ENCODE measurements at places on chromosomes 1 and 21.

- DNase-seq, result no peak
Observed at GRCh38 chr1:156089704-156090103, 7.4 kb upstream of the MEX3A start.

DNA sequence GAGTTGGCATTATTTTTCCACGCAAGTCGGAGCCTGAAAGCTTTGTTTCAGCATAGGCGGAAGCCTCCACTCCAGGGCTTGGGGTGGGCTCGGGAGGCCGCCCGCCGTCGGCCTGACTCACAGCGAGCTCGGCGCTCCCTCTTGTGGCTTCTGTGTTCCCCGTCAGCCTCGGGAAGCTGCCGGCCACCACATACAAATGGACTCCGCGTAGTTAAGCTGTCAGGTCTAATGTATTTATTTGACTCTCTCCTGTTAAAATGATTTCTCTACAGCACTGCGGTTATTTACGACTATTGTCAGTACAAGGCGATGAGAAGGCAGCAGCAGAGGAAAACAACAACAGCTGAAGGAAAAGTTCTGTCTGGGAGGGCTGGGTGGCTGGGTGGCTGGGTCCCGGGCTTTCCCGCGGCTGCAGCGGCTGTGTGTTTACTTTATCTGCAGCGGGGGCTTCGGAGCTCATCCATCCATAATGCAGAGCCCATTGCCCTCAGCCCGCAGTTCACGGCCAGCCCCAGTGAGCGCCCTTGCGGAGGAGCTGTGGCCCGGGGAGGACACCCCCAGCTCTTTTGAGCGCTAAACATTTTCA is 375.7 kb upstream of the CAMK1G start:
- no peak for DNase-seq

GRCh38 chr1:42956739-42957138 is 1.9 kb downstream of the SLC2A1 start:
- no peak for DNase-seq

DNA sequence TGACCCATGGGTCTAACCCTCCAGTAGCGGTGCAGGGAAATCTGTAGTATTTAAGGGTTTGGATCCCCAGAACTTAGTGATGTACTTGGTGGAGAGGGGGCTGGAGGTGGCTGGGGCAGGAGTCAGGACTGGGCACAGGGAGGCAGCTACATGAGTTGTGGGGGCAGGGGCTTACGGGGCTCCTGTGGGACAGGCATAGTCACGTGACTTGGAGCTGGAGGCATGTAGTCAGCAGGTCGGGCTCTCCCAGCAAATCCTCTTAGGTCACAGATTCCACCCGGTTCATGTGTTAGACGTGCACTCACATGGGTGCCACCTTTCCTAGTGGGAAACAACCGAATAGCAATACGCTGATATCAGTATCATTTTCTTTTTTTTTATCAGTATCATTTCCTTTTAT is 112.1 kb downstream of the PCP4 start:
- no peak for DNase-seq

DNA sequence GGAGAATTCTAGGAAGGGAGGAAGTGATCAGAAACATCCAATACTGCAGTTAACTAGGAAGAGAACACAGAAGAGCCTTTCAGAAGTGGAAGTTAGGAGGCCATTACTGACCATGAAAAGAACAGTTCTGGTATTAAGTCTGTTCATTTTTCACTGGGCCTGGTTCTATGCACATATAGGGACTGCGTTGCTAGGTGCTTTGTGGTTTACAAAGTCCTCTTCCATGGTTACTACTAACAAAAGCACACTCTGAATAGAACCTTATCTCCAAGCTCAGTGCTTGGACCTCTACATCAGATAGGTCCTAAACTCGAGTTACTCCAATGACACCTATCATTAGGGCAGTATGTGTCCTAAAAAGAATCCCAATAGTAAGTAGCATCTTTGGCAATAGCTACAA is 75.4 kb downstream of the RPAP2 start:
- no peak for DNase-seq

GRCh38 chr21:35102488-35103371 is 53.6 kb upstream of the RUNX1 start:
- no peak for DNase-seq

DNA sequence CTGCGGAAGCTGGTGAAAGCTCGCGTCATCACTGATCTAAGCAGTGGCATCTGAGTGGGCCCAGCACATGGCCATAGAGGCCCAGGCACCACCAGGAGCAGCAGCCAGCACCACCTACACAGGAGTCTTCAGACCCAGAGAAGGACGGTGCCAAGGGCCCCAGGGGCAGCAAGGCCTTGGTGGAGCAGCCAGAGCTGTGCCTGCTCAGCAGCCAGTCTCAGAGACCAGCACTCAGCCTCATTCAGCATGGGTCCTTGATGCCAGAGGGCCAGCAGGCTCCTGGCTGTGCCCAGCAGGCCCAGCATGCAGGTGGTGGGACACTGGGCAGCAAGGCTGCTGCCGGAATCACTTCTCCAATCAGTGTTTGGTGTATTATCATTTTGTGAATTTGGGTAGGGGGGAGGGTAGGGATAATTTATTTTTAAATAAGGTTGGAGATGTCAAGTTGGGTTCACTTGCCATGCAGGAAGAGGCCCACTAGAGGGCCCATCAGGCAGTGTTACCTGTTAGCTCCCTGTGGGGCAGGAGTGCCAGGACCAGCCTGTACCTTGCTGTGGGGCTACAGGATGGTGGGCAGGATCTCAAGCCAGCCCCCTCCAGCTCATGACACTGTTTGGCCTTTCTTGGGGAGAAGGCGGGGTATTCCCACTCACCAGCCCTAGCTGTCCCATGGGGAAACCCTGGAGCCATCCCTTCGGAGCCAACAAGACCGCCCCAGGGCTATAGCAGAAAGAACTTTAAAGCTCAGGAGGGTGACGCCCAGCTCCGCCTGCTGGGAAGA is 3.2 kb upstream of the ARTN start:
- DNase-seq, result no peak

- DNase-seq, result no peak
Observed at GRCh38 chr1:15062479-15063099, 91.0 kb upstream of the TMEM51 start.

DNA sequence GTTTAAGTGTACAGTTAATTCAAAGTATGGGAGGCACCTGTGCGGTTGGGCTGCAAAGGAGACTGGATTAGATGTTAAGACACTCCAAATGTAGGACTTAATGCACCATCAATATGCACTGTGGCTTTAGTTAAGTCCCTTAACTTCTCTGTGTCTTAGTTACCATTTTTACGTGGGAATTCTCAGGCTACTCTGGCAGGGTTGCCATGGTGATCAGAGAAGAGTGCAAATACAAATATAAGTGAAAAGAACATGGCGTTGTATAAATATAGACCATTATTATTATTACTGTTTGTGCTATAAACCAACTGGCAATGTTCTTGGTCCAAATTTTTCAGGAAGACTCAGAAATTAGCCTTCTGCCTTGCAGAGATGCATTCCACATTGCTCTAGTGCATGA is 595.6 kb downstream of the NPHP4 start:
- DNase-seq, result no peak

DNA sequence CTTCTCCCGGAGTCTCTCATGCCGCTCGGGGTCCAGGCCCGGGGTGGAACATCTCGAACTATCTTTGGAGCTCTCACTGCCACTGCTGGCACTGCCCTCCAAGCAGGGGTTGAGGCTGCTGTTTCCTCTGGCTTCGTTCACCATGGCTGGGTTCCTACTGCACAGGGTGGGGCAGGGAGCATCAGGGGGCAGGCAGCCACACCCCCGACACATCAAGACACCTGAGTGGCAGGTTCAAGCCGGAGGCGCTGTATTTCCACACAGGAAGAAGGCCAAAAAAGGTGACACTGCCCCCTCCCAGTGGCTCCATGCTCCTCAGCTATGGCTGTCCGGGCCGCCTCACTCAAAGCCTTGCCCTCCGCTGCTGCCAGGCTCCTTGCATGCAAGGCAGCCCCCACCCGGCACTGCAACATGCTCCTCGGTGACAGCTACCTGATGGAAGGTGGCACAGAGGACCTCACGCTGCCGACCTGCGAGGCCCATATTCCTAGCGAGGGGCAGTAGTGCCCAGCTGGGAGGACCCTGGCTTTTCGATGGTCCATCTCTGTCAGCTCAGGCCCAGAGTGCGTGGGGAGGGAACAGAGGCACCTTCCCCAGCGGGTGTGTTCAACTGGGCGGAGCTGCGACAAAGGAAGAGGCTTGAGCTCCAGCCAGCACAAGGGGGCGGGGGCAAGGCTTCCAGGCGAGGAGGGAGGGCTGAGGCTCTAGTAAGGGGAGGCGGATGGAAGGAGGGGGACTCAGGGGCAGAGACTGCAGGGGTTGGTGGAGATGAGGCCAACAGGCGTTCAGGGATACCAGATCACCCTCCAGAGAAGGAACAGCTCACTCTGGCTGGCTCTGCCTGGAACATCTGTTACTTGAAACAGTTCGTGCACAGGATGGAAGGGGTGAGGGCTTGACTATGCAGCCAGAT is 2.5 kb downstream of the MTHFR start:
- DNase-seq, result peak; percentile 69

- no peak for DNase-seq
Observed at GRCh38 chr1:99768524-99769245, 2.2 kb upstream of the FRRS1 start.

DNA sequence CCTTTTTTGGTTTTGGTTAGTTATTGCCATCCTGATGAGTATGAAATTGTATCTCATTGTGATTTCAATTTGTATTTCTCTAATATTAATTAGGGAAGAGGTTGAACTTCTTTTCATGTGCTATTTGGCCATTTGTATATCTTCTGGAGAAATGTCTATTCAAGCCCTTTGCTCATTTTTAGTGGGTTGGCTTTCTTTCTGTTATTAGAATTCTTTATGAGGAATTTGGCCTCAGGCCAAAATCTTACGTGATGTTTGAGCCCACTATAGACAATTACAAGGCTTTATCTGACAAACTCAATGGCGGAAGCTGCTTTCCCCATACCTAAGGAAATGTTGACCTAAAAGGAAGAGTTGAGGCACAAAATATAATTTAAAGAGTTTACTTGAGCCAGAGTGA is 32.9 kb downstream of the IVNS1ABP start:
- DNase-seq, result no peak

- DNase-seq, result no peak
Observed at GRCh38 chr1:114286179-114286578, 132.5 kb upstream of the SYT6 start.

- DNase-seq, result no peak
Observed at GRCh38 chr1:80064524-80064923, 1058.0 kb upstream of the ADGRL4 start.

DNA sequence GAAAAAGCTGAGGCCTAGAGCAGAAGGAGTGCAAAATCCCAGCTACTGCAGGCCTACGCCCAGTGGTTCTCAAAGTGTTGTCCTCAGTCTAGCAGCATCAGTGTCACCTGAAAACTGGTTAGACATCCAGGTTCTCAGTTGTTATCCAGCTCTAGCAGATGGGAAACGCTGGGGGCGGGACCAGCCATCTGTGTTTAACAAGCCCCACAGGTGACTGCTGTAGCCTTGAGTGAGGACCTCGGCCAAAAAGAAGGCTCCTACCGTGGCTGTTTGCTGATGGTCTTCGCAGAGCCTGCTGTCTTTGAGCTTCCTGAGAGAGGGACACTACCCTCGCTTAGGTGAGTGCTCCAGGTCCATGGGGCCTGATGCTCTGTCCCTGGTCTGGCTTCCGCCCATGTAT is 69.7 kb downstream of the LRRN2 start:
- no peak for DNase-seq

GRCh38 chr1:197268012-197268411 is at the start of gene CRB1:
TSS of gene CRB1 (plus strand) at chr1:197268252. CDS start at chr1:197268413, 161 bp downstream.
- no peak for DNase-seq

DNA sequence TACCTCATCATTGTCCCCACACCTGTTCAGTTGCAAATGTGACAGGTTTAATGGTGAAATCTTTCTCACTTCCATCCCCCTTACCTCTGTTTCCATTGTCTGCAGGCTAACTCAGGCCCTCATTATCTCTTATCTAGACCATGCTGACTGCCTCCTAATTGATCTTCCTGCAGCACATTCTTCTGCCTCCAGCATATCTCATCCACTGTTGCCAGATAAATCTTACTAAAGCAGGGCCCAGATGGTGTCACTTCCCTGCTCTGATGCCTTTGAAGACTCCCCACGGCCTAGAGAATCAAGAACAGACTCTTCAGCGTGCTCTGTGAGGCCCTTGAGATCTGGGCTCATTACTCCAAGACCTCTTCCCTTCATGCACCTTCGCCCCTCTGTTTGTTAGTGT is 230.1 kb downstream of the DUSP10 start:
- DNase-seq, result no peak

- DNase-seq, result no peak
Observed at GRCh38 chr1:171210355-171210754, 25.3 kb downstream of the FMO2 start.

DNA sequence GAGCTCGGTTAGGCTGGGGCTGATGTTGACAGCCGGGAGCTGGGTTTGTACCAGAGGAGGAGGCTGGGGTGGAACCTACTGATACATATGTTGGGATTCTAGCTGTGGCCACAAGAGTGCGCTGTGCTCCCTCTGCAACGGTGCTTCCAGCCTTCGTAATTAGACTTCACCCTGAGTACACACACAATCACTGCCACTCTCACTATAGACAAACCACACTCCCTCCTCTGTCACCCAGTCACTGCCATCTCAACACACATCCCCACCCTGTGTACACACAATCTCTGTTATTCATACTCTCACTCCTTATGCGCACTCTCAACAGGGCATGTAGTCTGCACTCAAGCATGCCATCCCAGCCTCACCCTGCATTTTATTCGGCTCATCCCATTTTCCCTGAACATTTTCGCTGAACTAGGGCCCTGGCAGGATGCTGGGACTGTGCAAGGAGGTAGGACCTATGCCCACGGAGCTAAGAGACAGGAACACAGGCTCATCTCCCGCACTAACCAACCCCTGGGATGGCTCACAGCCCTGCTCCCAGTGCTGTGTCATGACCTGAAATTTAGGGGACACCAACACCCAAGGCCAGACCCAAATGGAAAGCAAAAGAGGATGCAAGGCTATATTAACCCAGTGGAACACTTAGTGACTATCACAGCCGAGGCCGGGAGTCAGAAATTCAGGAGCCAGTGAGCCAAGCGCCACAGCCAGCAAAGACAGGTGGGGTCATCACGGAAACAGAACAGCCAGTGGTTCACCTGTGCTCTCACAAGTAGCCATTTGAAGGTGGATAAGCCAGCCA is 5.7 kb downstream of the GJB3 start:
- DNase-seq, result peak; percentile 51

- DNase-seq, result no peak
Observed at GRCh38 chr1:6507461-6507911, 16.0 kb upstream of the PLEKHG5 start.

GRCh38 chr21:15735409-15735808 is 5.6 kb downstream of the USP25 start:
- no peak for DNase-seq

DNA sequence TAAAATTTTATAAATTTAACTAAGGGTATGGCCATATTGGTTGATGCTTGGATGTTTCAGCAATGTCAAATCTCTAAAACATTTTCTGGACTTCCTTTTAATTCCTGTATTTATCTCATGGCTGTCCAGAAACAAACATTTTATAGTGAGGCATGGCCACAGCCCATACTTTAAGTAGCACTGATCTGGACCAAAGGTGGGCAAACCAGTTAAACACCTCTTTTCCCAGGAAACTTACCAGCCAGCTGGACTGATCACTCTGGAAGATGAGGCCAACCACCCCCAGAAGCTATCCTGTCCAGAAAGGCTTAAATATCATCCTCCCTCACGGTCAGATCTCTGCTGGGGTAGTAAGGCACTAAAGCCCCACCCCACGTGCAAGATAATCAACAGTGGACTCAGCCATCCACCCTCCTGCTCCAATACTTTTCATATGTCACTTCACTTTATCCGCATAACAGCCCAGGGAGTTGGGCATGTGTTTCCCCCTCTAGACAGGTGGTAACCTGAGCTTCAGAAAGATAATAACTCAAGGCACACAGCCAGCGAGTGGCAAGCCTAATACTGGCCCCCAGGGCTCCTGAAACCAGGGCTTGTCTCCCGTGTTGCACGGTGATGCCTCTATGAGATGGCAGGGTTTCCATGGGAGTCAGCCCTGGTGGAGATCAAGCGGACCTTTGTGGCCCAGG is 120.5 kb upstream of the NGF start:
- DNase-seq, result no peak

Data from effector memory CD8-positive, alpha-beta T cell (primary cell).